Right lung (tissue), 10 donors: ENCODE measurements at places on chromosomes 2 and 18.
A peak's percentile ranks its signal among the peaks of the same experiment; 100 is the strongest.

DNA sequence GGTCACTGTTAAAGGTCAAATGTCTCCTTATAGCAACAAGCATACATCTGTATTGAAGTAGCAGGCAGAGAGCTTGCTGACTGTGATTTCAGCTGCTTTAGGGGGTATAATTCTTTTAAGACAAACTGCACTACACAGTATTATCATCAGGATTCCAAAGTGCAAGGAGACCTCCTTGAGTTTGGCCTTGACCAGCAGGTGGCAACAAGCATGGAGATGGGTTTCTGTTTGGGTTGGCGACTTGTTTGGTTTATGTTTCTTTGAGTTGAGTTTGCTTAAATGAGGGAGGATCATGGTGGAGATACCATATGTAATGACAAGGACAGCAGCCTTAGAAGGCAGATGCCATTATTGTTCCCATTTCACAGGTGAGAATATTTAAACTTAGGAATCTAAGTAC, 681.0 kb upstream of the ID2 start:
- no peak for DNase-seq

DNA sequence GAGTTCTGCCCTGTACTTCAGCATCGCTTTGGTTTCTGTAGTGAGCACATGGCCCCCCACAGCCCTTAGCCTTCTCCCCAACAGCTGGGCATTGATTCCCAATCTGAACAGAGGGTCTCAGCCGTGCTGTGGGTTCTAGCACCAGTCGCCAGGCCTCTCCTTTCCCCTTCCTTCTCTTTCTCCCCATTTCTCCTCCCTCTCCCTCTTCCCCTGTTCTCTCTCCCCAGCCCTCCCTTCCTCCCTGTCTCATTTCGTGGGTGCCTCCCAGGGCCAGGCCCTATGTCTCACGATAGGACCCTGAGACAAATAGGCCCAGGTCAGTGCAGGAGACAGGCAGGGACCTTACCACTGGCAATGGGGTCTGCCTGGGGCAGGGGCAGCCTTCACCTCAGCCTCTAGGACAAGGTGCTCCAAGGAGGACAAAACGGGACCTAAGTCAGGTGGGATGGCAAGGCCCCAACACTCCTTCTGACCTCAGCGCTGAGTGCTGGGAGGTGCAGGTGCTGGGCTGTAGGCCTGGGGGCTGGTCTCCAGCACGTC, 143.4 kb upstream of the GPC1 start:
- no peak for DNase-seq

GRCh38 chr18:49094136-49094535, 143.4 kb upstream of the SMAD7 start:
- DNase-seq = no peak

- DNase-seq = no peak
Measured at GRCh38 chr2:188631037-188631809, 339.5 kb downstream of the GULP1 start.

DNA sequence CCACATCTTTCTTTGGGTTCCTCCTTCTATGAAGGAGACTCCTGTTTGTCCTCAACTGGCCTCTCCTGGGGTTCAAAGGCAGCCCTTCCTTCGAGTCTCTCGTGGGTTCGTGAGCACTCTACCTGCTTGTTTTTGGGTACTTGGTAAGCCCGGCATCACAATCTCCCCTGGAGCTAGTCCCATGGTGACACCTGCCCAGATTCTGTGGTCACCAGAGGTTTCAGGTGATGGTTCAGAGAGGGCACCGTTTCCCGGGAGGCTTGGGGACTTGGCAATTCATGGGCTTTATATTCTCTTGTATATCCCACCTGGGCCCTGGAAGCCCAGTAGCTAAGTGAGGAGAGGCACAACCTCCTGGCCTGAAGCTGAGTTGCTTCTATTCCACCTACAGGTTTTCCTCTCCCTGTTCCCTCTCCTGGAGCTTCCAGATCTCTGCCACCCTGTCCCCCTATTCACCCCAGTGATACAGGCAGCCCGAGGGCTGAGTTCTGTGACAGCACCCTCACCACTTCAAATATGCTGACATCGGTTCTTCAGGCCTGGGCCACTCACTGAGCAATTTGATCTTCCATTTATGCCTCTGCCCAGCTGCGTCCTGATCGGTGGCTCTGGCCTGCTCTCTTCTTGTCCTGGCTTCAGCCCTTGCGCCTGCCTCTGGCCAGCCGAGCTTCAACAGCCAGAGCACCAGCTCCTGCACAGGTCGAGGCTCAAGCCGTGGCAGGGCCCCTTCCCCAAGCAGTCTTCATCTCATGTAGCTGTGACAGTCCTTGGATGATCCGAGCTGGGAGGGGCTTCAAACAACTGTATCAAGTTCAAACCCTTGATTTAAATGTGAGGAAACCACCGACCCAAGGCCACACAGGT, 91.5 kb downstream of the MSH2 start:
- no peak for DNase-seq

GRCh38 chr2:28615706-28616105, 119.8 kb downstream of the PLB1 start:
- DNase-seq = no peak

DNA sequence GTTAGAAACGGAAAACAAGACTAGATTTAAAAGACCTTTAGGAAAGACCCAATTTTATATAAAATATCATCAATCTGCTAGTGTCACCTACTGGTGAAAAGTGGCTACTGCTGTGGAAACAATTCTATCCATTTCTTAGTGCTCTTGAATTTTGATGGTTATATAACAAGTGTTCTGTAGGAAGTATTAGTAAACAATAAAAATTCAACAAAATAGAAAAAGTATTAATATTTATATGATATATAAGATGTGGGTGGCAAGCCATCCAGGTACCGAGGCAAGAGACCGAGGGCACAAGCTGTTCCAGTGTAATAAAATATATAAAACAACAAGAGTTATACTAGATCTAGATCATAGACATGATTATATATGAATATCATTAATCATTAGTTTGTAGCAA, 6.2 kb upstream of the TMEM87B start:
- no peak for DNase-seq

GRCh38 chr2:148903979-148904378, 29.0 kb downstream of the KIF5C start:
- DNase-seq = no peak

- DNase-seq = no peak
Measured at GRCh38 chr2:179562330-179562885, 297.8 kb upstream of the SESTD1 start.

DNA sequence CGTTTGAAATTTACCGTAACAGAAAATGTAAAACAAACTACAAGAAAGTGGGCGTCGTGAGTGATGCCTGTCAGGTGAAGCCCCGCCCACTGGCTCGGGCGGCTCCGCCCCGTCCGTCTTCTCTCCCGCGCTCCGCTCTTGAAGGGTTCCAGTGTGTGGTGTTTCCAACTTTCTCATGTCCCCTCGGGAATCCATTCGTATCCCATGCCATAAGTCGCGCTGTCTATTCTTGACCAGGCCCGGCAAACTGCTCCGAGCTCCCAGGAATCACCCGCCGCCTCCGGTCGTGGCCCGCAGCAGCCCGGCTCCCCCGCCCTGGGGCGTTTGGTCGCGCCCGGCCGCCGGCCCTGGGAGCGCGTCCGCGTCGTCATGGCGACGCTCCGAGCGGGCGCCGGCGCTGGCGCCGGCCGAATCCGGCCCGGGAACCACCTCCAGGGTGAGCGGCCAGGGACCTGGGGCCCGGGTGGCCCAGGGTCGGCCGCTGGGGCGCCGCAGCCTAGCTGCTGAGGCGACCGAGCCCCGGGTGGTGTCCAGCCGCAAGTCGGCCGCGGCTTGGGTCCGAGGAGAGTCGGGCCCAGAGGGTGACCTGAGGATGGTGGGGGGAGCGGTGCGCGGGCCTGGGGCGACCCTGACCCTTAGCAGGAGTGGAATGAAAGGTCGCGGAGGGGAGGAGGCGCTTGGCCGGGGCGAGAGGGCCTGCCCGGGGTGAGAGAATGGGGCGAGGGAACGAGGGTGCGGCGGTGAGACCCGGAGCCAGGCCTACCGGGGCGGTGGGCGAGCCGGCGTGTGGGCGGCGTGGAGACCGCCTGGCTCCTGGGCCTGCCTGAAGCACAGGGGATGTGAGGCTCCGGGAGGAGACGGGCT, at the start of gene CFAP221:
TSS of gene CFAP221 (plus strand) at position 375 of the 864 bp plus-strand sequence. CDS start 1,683 bp downstream, outside the sequence.
- peak; percentile 85 for DNase-seq

DNA sequence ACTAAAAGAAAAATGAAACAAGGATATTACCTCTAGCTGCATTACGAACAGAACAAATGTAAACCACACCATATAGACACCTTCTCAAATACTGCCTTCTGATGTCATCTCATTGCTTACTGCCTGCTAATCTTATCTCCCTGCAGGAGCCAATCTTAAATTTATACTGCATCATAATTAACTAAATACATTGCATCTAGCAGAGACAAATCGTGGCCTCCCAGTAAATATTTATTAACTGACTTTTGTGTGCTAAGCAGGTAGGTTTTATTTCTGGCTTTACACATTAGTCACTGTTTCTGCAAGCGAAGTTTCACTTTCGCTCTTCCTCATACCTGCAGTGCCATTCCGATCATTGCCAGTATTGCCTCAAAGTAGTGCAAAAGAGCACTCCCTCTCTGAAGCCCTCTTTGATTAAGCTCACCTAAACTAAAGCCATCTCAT, 67.5 kb downstream of the SPATS2L start:
- no peak for DNase-seq

DNA sequence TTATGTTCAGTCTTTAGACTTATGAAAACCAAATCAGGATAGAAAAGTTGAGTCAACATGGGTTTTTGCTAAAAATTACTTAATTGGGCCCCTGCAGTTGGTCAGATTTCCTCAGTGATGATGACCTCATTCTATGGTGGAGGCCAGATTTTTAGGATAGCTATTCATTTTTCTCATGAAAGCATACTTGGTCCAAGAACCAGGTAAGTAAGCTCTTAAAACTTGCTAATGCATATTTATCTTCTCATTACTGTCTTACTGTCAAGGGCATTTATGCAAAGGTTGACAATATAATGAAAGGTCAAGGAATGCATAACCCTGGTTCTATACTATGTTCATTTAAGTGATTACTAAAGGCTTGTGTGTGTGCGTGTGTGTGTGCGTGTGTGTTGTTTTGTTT, 650.6 kb downstream of the SATB2 start:
- no peak for DNase-seq

DNA sequence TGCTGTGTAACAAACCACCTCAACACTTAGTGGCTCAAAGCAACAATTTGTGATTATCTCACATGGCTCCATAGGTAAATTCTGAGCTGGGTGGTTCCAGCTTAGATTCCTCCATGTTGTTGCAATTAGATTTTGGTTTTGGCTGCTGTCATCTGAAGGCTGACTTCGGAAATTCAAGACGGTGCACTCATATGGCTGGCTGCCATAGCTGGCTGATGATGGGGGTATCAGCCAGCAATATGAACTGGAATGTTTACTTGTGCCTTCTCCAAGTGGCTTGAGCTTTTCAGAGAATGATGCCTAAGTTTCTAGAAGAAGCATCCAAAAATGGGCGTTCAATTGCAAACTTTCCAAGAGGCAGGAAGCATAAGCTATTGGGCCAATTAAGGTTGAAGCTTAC, 213.1 kb downstream of the GCA start:
- no peak for DNase-seq

DNA sequence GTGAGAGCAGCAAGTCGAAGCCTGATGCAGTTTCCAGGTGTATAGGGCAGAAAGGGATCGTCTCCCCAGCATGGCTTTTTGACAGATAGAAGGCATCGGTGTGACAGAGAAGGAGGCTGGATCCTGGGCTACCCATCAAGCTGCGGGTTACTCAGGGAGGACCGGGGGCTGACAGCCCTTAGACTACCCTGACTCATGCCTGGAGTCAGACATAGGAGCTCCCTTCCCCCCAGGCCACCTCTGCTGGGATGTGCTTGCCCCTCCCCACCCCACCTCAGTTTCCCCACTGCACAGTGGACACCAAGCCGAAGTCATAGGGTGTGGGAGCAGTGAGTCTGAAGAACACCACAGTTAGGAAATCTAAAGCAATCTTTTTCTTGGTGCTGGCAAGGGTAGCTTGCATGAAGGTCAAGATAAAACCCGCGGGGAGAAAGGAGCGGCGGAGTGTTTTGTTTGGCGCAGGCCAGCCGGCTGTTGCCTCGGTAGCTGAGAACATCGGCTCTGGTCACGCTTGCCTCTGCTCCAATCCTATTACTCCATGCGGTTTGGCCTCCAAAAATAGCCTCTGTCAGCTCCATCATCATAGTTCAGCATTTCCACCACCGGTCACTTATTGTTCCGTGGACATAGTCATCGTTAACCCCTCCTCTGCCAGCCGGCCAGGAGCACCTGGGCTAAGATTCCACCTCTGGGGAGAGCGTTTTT, 169.2 kb upstream of the GLI2 start:
- DNase-seq = no peak

- DNase-seq = no peak
Measured at GRCh38 chr2:82675186-82675585, 1783.9 kb downstream of the SUCLG1 start.

GRCh38 chr2:237434866-237435311, 20.9 kb upstream of the COL6A3 start:
- DNase-seq = no peak

- no peak for DNase-seq
Measured at GRCh38 chr2:44053052-44053451, 57.3 kb upstream of the LRPPRC start.

DNA sequence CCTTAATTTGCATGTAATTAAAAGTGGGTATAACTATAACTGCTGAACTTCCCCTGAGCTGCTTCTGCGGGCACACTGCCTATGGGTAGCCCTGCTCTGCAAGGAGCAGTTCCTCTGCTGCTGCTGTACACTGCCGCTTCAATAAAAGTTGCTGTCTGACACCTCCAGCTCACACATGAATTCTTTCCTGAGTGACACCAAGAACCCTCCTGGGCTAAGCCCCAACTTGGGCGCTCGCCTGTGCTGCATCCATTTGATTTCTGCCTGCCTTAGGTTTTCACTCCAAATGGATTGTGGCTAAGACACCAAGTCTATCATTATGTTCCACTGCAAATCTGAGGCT, 215.7 kb downstream of the ANAPC1 start:
- no peak for DNase-seq

GRCh38 chr2:6010163-6010562, 318.0 kb downstream of the SOX11 start:
- DNase-seq = no peak

DNA sequence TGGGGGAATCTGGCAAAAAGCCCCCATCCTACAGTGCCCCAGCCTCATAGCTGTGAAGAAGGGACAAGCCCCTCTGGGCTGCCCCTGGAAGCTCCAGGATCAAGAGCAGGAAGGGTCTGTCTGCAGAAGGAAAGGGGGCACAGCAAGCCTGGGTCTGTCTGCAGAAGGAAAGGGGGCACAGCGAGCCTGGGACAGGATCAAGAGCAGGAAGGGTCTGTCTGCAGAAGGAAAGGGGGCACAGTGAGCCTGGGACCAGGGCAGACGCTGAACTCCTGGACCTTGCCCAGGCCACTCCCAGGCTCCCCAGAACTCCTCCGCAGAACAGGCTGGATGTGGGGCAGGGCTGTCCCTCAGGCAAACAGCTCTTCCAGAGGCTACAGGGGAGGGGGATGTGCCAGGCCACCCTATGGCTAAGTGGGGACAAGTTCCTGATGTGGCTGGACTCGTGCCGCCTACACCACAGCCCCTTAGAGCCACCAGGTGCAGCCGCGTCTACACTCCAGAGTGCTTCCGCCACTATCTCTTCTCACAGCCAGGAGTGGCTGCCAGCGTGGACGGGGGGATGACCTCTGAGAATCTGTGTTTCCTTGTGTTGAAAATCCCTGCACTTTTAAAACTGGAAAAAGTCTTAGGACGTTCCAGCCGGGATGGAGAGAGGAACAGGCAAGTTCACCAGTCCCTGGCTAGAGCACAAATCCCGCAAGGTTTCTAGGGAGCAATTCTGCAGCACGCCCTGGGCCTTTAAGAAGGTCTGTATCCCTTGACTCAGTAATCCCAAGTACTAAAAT, 20.8 kb downstream of the KIF1A start:
- DNase-seq = no peak

GRCh38 chr2:119826370-119826961, 66.7 kb downstream of the PTPN4 start:
- DNase-seq = no peak
